ENCODE measurements at places on chromosomes 2 and 18. TPM values are rescaled to one million over a fixed set of nuclear protein-coding genes. Genes with fewer than 3 reads are reported as not detected.

Gene PLEKHH2
- total RNA-seq: 0.51 TPM

DNA sequence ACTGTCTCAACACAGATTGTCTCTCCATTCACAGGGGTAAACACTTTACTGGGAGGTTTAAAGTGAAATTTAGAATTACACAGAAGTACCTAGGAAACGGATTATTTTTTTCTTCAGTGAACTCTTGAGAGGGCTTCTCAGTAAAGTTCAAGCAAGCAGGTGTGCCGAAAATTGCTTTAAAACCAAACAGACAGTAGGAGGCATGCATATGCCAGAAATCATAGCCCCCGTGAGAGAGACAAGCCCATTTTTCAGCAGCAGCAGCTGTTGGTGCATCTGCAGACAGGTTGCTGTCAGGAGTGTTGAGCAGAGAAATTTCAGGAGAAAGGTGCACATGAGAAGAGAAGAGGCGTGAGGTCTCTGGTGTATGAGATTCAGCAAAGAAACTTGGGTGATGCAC lies 2115.5 kb upstream of the CELF4 start:
- no peak for DNase-seq

DNA sequence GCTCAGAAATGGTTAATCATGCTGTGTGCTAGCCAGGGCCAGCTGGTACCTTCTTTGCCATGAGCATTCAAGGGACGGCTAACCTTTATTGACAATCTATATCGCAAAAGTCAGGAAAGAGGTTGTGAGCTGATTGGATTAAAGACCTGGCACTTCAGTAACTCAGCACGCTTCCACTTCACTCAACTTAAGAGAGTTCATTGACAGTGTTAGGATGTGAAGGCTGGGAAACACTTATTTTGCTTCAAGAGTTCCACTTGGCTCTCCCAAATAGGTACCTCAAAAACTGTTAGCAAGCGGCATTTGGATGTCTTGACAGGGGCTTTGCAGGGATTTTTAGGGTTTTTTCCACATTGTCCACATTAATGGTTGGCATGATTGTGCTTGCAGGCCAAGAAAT lies 25.1 kb upstream of the TXNDC2 start:
- no peak for DNase-seq

Gene CTDSP1
- 36.3 TPM for total RNA-seq

- peak; percentile 53 for DNase-seq
Measured at GRCh38 chr2:39837856-39838453, 58.9 kb upstream of the THUMPD2 start.

DNA sequence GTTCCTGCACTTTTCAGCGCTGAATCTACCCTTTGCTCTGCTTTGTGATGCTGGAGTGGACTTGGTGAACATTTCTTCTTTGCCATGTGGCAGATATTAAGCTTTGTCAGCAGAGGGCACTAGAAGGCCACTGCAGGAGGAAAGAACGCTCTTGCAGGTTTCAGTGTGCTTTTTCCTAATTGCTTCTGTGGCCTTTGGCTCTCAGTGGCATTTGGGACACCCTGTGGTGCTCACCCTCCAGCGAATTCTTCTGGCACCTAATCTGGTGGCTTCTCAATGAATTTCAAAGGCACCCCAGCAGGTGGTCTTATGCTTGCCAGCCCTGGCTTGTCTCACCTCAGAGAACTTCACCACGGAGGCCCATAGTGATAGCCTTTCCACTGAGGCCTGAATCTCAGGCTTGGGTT lies 146.7 kb downstream of the MYO3B start:
- peak; percentile 34 for DNase-seq

- no peak for DNase-seq
Measured at GRCh38 chr2:112462178-112462577, 19.8 kb upstream of the TTL start.
